ENCODE measurements at places on chromosomes 12 and 14. TPM values are rescaled to one million over a fixed set of nuclear protein-coding genes. Genes with fewer than 3 reads are reported as not detected.

DNA sequence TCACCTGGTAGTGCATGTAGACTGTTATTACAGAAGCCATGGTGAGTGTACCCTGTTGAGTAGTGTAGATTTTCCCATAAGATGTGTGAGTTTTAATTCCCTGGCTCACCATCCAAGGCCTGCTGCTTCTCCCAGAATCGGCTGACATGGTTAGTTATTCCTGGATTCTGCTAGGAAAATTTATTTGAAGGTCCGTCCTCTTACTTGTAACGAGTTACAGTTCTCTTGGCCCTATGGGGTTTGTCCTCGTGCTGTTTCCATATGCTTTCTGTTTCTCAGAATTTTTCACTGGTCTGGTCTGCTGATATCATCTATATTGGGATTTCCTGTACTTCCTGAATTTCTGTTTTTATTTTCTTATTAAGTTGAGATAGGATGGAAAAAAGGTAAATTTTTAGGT is 423.3 kb upstream of the RGS6 start:
- DNase-seq = no peak
- H3K4me1 ChIP-seq = peaks cover 7% of the 10 kb centered on the region
- H3K27ac ChIP-seq = no peak overlapping the region
- peaks cover 20% of the 10 kb centered on the region for H3K36me3 ChIP-seq

GRCh38 chr14:58873228-58873953 is 235.6 kb downstream of the DACT1 start:
- H3K27ac ChIP-seq = no peak overlapping the region
- no peaks in the 10 kb centered on the region for H3K36me3 ChIP-seq
- no peak overlapping the region for H3K4me3 ChIP-seq

GRCh38 chr14:52360831-52361230 is 46.7 kb downstream of the PTGER2 start:
- no peak for DNase-seq
- H3K27me3 ChIP-seq = peaks cover 9% of the 10 kb centered on the region
- peaks cover 6% of the 10 kb centered on the region for H3K36me3 ChIP-seq

TRIM9 gene
- 0.44 TPM for total RNA-seq

GRCh38 chr12:38813923-38814322 is 91.5 kb downstream of the CPNE8 start:
- H3K4me1 ChIP-seq = no peaks in the 10 kb centered on the region
- DNase-seq = no peak
- no peak overlapping the region for H3K27ac ChIP-seq
- H3K4me3 ChIP-seq = no peak overlapping the region
- no peaks in the 10 kb centered on the region for H3K27me3 ChIP-seq
- H3K36me3 ChIP-seq = peaks cover 2% of the 10 kb centered on the region

LPAR5 gene
- total RNA-seq = 6.6 TPM

- no peak for DNase-seq
- H3K4me3 ChIP-seq = no peak overlapping the region
- no peaks in the 10 kb centered on the region for H3K4me1 ChIP-seq
Observed at GRCh38 chr12:20120403-20120725, 248.0 kb upstream of the PDE3A start.

Data from activated CD4-positive, alpha-beta T cell treated with anti-CD3 and anti-CD28 coated beads, Interleukin-2, amount 10 ng/mL, durations not matched to agents 7 days and 5 days (primary cell).